ENCODE measurements at places on chromosomes 6 and 20. TPM values are rescaled to one million over a fixed set of nuclear protein-coding genes. Genes with fewer than 3 reads are reported as not detected.

- no peak for DNase-seq
Observed at GRCh38 chr6:131413831-131414191, 159.2 kb upstream of the ARG1 start.

HMGCLL1 gene
- 9.5 TPM for total RNA-seq

C6orf58 gene
- total RNA-seq, result not detected

DNA sequence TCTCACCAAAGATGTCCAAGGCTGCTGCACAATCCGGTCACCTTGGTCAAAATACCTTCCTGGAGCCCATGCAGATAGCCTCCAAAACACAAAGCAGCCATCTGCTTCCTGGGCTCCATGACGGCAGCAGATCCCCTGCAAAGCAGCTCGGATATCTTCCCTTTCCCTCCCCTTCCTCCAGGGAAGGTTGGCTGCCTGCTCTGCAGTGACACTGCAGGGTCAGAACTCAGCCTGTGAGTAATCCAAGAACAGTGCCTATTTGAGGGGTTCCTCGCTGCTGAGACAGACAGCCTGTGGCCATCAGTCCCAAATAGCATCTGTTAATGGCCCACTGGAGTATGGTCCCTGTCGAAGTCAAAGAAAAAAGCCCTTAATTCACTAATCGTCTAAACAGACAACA is 270.8 kb downstream of the PREX1 start:
- DNase-seq, result no peak

DNA sequence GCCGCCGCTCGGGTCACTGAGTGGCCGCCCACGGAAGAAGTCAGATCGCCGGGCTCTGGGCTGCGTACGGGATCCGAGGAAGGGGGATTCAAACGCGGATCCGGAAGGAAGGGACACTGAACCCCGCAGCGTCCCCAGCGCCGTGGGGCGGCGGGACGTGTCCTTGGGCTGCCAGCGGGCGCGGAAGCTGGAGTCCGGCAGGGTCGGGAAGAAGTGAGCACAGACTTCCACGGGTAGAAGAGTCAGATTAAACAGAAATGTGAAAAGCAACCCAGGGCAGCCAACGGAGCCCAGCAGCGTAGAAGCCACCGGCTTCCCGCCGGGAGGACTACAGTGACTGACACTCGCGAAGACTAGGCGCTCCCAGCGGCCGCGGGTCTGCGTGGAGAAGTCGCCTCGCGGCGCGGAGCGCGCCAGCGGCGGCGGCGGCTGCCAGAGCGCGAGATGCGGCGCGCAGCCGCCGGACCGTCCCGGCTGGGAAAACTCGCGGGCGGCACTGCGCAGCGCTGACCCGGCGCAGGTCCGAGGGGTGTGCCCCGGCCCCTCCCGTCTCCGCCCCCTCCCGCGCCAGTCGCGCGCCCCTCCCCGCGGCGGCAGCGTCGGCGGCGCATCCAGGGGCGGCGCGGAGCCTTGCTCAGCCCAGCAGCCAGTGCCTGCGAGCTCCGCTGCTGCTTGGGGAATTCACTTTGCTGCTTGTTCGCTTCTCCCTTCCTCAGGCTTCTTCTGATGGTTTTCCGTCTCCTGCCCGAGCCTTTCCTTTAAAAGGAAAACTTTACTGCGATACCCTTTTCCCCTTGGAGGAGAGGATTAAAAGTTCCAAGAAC is at the start of gene SAMD5:
SAMD5 (plus strand) TSS at position 649 of the 824 bp plus-strand sequence. CDS start 239 bp downstream, outside the sequence.
- peak; percentile 58 for DNase-seq

LY86 gene
- not detected for total RNA-seq

BPIFA1 gene
- total RNA-seq, result not detected

DNA sequence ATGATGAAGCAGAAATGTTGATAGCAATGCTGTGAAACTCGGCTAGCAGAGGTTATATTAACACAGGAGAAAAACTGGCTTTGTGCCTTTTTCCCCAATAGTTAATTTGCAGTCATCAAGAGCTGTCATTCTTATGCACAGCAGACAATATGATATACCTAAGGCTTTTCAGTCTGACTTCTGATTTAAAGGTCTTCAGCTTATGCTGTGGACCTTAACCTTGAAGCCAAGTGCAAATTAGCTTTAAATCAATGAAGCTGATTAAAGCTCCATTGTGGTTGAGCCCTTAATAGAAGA is 171.6 kb upstream of the ID4 start:
- no peak for DNase-seq

PCK1 gene
- total RNA-seq, result not detected

- no peak for DNase-seq
Observed at GRCh38 chr20:21523281-21523868, 9.5 kb upstream of the NKX2-2 start.

- no peak for DNase-seq
Observed at GRCh38 chr6:97668716-97669115, 385.7 kb upstream of the MMS22L start.

DNA sequence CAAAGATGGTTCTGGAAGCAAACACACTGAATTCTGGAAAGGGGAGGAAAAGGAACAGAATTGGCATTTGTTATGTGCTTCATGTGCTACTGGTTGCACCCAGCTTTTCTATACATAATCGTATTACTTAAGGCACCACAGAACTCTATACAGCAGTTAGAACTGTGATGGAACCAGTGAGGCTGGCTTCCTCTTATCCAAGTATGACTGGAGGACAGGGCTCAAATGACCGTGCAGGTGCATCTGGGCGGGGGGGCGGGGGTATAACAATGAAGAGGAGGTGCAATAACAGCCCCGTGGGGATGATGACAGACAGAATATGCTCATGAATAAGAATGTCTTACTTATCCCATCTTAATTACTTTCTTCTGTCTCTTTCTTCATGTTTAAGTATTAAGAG is 144.2 kb downstream of the BTBD9 start:
- DNase-seq, result no peak

SRSF12 gene
- total RNA-seq, result not detected

GJA10 gene
- not detected for total RNA-seq

- DNase-seq, result no peak
Observed at GRCh38 chr6:158290659-158291058, 21.6 kb upstream of the TULP4 start.

- DNase-seq, result no peak
Observed at GRCh38 chr6:109359248-109359647, 23.0 kb downstream of the CD164 start.

BPIFB1 gene
- not detected for total RNA-seq

LRRC73 gene
- total RNA-seq, result 1.5 TPM

DNA sequence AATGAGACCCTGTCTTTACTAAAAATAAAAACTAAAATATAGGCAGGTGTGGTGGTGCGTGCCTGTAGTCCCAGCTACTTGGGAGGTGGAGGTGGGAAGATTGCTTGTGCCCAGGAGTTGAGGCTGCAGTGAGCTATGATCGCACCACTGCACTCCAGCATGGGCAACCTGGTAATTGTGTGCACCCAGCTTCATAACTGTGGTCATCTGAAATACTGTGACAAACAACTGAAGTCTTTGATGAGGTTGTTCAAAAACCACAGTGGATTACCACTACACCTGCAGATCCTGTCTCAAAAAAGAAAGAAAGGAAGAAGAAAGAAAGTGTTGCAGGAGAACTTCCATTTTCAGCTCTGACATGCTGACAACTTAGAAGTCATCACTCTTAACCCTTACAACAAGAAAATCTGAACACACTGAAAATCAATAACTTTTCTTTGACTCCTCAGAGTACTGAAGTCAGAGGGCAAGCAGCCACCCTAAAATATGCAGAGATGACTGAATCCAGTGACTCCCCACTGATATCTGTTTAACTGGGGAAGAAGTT is 13.8 kb upstream of the ZBP1 start:
- no peak for DNase-seq

C2 gene
- total RNA-seq, result 4.7 TPM

EMILIN3 gene
- total RNA-seq, result 4.1 TPM

MUC22 gene
- total RNA-seq, result not detected

GRCh38 chr6:136463743-136464142 is 86.5 kb downstream of the MAP7 start:
- DNase-seq, result no peak

TUBB2B gene
- total RNA-seq, result 80.7 TPM

DNA sequence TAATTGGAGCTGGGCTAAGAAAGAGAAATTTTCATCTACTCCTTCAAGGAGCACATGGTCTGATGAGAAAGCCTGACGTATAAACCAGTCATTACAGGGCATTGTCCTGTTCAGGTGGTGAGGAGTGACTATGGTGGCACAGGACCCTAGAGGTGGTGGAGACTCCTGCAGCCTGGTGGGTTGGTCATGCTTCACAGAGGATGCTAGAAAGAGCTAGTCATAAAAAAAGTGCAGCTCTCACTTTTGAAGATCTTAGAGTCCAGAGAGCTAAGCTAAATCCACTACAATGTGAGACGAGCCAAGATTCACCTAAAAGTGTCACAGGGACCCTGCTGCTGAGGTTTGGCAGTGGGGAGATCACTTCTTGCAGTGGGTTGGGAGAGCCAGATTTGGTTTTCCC is 9.8 kb upstream of the ZNF831 start:
- DNase-seq, result no peak

GRCh38 chr6:56686429-56686828 is 43.7 kb upstream of the DST start:
- DNase-seq, result no peak

DNA sequence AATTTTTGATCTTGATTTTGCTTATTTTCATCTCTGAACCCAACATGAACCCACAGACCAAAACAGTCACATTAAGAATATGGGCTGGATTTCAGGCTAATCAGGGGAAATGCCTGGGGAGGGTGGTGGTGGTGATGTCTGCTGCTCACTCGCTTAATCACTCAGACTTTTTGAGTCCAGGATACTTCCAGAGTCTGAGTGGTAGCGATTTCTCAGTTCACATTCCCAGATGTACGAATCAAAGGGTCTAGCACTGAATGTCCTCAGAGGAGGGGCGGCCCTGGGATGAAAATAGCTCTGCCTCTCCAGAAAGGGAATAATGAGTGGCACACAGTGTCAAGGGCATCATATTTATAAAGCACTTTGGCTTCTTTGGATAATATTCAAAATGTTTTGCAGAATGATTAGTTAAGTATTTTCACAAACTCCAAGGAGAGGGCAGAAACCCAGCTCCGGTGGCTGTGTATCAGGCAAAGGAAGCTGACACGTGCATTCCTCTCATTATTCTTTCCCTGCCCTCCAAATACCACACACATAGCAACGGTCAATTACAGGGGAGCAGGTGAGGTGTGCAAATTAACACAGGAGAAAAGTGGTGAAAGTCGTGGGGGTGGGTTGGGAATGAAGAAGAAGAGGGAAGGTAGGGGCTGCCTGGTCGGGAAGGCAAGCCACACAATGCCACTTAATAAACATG is 345.2 kb upstream of the RSPO3 start:
- no peak for DNase-seq

GRCh38 chr6:154261688-154262397 is 94.8 kb downstream of the IPCEF1 start:
- DNase-seq, result no peak

GRCh38 chr6:109480993-109481480 is 2.0 kb downstream of the ZBTB24 start:
- no peak for DNase-seq

DNA sequence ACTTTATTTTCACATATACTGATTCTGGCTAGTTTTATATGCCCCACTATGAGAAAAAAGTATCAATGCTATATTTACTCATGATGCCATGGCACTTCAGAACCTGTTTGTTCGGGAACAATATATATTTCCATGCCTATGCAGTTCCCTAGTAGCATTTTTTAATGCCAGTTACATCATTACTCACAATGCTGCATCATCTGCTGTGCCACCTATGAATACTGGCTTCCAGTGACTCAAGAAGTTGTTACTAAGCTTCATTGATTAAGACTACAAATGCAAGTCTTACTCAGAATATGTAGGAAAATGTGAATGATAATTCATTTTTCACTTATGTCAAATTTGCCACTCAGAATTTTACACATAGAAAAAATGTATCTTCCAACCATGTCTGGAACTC is 97.9 kb downstream of the MAFB start:
- DNase-seq, result no peak

GRCh38 chr6:36913082-36913481 is 27.3 kb downstream of the C6orf89 start:
- no peak for DNase-seq

TSBP1 gene
- not detected for total RNA-seq

- DNase-seq, result no peak
Observed at GRCh38 chr20:15882553-15882952, 690.7 kb downstream of the KIF16B start.

DNA sequence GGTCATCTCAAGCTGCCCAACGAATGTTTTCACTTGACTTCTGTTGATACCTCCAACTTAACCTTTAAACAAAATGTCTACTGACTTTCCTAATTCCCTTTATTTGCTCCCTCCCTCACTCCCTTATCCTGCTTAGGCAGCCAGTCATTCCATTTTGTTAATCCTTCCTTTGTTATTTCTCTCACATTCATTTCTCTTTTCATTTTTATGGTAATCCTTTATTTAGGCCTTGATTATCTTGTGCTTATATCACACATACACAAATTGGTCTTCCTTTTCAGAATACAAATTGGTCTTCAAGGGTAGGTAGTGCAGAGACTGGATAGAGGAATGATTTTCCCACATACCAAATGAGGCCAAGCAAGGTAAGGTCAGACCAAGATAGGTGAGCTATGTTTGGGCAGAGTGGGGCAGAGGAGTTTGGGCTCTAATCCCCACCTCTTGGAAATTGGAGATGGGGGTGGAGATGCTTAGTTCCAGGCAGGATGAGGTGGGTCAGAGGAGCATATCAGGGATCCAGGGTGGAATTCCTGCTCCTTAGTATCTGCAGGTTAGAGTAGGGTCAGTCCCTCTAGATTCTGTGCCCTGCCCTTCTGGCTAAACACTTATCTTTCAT is 2.0 kb upstream of the SPACA1 start:
- DNase-seq, result no peak

MATN4 gene
- total RNA-seq, result not detected

- DNase-seq, result no peak
Observed at GRCh38 chr6:103085801-103086200, 1692.3 kb downstream of the GRIK2 start.

HAO1 gene
- not detected for total RNA-seq

DNA sequence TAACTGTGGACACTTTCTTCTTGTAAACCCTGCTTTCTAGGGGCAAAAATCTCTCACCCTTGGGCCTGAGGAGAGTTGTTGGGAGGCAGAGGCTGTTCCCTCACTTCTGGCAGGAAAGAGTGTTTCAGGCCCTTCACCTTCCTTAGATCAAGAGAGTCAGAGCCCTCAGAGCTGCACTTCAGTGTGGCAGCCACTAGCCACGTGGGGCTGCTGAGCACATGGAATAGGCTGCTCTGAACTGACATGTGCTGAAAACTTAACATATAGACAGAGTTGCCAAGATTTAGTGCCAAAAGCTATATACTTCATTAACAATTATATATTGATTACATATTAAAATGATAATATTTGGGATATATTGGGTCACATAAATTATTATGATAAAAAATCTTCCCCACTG is 4.4 kb upstream of the LMBRD1 start:
- no peak for DNase-seq

ROS1 gene
- total RNA-seq, result not detected

SGK2 gene
- total RNA-seq, result 5.9 TPM

GRCh38 chr6:28597924-28598722 is 72.4 kb downstream of the GPX5 start:
- DNase-seq, result no peak

GRCh38 chr6:141551318-141551717 is 581.4 kb upstream of the GJE1 start:
- no peak for DNase-seq

GRCh38 chr6:135231469-135231844 is 50.3 kb downstream of the MYB start:
- no peak for DNase-seq

CNKSR3 gene
- total RNA-seq, result 29.6 TPM

CLPSL1 gene
- not detected for total RNA-seq
